H4 (cell line): ENCODE measurements at places on chromosomes 5 and 9. TPM values are rescaled to one million over a fixed set of nuclear protein-coding genes. Genes with fewer than 3 reads are reported as not detected.

- DNase-seq, result peak; percentile 33
Observed at GRCh38 chr9:70160686-70161600, 97.8 kb upstream of the SMC5 start.

- DNase-seq, result no peak
Observed at GRCh38 chr9:91776409-91777291, 173.4 kb downstream of the ROR2 start.

DNA sequence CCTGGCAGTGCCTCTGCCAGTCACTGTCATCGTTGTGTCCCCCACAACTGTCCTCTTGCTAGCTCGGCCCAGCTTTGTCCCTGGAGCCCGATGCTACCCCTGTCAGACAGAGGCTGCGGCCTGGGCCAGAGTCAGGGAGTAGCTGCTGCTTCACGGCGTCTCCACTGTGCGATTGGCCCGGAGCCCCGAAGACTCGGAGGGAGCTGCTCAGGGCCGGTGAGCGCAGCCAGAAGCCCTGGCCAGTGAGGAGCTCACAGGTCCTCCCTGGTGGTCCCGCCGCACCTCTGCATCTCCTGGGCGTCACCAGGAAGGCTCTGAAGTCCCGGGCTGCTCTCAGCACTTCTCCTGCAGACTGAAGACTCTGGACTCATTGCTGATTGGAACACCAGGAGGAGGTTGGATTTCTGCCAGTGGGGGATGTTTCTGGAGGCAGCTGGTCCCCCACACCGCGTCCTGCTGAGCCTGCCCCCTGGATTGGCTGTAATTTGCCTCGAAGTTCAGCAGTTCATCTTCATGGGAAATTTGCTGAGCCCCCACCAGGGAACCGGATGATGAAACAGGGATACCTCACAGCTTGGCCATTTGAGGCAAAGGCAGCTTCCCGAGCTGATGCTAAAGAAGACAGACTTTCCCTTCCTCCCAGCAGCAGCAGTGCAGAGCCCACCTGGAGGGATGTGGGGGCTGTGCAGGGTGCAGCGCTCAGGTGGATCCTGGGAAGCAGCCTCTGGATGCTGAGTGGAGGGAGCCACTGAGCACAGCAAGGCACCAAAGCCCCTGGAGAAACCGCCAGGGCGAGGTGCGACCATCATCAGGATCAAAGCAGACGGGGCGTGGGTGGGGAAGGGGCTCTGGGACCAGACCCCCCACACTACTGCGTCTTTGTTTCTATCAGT lies 45.6 kb downstream of the USP20 start:
- no peak for DNase-seq

DNA sequence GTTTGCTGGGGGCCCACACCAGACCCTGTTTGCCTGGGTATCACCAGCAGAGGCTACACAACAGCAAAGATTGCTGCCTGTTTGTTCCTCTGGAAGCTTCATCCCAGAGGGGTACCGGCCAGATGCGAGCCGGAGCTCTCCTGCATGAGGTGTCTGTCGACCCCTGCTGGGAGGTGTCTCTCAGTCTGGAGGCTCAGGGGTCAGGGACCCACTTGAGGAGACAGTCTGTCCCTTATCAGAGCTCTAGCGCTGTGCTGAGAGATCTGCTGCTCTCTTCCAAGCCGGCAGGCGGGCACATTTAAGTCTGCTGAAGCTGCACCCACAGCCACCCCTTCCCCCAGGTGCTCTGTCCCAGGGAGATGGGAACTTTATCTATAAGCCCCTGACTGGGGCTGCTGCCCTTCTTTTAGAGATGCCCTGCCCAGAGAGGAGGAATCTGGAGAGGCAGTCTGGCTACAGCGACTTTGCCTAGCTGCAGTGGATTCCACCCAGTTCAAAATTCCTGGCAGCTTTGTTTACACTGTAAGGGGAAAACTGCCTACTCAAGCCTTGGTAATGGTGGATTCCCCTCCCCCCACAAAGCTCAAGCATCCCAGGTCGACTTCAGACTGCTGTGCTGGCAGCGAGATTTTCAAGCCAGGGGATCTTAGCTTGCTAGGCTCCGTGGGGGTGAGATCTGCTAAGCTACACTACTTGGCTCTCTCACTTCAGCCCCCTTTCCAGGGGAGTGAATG lies 206.0 kb upstream of the TLX3 start:
- no peak for DNase-seq

DNA sequence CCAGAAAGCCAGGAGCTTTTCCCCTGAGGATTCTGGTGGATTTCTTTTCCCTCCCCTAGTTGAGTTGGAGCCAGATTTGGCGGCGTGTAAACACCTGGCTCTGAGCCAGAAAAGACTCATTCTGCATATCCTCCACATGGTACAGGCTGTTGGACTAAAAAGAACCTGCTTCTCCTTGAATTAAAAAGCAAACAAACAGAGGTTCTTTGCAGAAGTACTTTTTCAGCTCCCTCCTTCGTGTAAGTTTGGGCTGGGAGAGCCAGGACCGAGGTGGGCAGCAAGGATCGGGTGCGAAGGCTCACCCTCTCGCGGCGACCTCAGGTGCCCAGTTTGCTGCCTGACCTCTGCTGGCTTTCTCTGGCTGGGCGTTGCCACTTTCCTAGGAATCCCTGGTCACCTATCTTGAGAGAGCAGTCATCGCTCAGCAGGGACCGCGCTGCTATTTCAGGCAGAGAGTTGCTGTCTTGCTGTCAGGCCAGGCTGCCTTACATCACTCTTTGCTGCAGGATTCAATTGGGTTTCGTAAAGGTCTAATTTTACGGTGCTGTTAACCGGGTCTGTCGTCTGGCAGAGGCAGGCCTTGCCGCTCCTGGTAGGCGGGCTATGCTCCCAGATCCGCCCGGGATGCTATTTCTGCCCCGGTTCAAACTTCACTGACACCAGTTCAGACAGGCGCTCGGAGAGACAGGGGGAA lies 3.2 kb downstream of the PAPPA start:
- peak; percentile 60 for DNase-seq

DNA sequence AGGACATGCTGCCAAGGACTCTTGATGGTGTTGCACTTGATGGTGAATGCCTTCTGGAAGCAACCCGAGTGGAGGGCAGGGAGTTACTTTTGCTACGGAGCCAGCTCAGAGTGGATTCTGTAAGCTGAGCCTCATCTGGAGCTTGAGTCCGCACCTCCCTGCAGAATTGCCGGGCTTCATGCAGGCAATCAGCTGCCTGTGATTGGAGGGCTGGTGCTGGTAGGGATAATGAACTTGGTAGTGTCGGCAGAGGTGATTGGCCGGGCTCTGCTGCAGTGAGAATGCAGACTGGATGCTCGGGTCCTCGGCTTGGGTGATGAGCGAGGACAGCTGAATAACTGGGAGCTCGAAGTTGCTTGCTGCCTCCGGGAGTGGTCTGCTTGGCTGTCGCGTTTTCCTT lies 23.1 kb downstream of the SLC25A25 start:
- peak; percentile 35 for DNase-seq

- DNase-seq, result no peak
Observed at GRCh38 chr5:81393783-81394718, at the start of gene ACOT12. ACOT12 (minus strand) TSS chr5:81394134; CDS start chr5:81394114, 20 bp downstream.

- DNase-seq, result no peak
Observed at GRCh38 chr9:81776390-81776789, 87.0 kb upstream of the TLE1 start.

- no peak for DNase-seq
Observed at GRCh38 chr9:105416840-105417239, 31.0 kb upstream of the FSD1L start.

- DNase-seq, result no peak
Observed at GRCh38 chr5:147555176-147555575, 45.3 kb upstream of the DPYSL3 start.

DNA sequence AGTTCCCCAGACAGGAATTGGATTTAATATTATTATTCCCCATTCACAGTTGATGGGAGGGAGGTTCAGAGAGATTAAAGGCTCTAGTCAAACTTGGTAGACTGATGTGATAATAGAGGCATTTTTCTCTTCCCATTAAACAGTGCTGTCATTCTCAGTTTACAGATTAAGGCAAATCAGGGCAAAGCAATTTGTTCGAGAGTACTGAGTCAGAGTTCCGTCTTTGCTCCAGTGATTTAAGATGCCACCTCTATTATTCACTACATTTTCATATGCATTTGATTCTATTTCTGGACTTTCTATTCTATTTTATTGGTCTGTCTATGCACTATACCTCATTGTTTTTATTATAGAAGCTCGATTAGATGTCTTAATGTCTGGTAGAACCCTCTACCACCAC lies 201.0 kb upstream of the RAI14 start:
- DNase-seq, result no peak

DNA sequence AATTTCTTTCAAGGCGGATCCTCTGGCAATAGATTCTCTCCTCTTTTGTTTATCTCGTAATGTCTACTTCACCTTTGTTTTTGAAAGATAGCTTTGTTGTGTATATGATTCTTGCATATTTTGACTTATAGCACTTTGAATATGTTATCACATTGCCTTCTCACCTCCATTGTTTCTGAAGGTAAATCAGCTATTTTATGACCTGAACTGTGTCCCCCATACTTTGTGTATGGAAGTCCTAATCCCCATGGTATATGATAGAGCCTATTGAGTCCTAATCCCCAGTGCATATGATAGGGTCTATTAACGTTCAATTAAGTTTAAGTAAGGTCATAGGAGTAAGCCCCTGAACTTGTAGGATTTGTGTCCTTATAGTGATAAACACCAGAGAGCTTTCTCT lies 910.2 kb upstream of the NUDT12 start:
- DNase-seq, result no peak

The GFPT2 gene
- 16.4 and 18.8 TPM in 2 replicates for total RNA-seq

The RICTOR gene
- 11.9 and 12.2 TPM in 2 replicates for total RNA-seq

The MYOZ3 gene
- not detected in 2 replicates for total RNA-seq

The SLC34A3 gene
- not detected in 2 replicates for total RNA-seq

The PNPLA7 gene
- total RNA-seq, result 0.14 TPM in 1 of 2 replicates, not detected in the other

The RGP1 gene
- total RNA-seq, result 16.4 and 18.6 TPM in 2 replicates

The TRIM7 gene
- 0.10 and 0.27 TPM in 2 replicates for total RNA-seq

The RARS1 gene
- 204 and 227 TPM in 2 replicates for total RNA-seq

The IDNK gene
- total RNA-seq, result 1.9 and 3.8 TPM in 2 replicates
